Stimulated activated CD8-positive, alpha-beta memory T cell treated with anti-CD3 and anti-CD28 coated beads, Interleukin-4, amount 100 ng/mL, for 24 hours (primary cell): ENCODE measurements at places on chromosomes 6 and 20.

GRCh38 chr6:139425780-139426179 is 51.3 kb upstream of the CITED2 start:
- no peak for DNase-seq

DNA sequence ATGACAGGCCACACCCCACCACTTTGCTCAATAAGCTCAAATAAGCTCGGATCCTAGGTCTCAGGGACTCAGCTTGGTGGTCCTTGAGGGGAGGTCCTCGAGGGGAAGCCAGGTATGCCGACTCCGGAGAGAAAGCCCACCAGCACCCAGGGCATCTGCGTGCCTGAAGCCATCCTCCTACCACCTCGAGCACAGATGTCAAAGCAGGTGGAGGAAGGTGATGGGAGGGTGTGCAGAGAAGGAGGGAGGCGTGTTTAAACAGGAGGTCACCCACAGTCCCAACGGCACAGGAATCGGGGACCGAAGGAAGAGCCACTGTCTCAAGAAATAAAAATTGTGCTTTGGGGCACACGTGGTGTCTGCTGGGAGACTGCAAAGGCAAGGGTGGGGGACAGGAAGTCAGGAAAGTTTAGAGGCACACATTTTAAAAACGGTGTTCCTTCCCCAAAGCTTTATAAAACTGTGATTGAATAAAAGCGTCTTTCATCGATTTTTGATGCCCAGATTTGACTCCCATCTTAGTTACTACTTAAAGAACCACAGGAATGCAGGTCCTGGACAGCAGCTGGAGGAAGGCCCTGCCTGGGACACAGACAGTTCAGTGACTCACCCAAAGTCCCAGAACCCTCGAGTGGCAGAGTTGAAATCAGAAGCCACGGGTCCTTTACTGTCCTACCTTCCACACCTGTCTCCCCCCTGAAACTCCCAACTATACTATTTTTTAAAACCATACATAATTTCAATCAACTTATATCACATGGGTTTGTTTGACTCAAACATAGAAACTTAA is 221.0 kb upstream of the PDE10A start:
- DNase-seq = no peak

GRCh38 chr6:143236151-143236798 is 175.6 kb downstream of the AIG1 start:
- no peak for DNase-seq

- no peak for DNase-seq
These were observed 949 bp downstream of the TXLNB start for GRCh38 chr6:139290787-139291311.

DNA sequence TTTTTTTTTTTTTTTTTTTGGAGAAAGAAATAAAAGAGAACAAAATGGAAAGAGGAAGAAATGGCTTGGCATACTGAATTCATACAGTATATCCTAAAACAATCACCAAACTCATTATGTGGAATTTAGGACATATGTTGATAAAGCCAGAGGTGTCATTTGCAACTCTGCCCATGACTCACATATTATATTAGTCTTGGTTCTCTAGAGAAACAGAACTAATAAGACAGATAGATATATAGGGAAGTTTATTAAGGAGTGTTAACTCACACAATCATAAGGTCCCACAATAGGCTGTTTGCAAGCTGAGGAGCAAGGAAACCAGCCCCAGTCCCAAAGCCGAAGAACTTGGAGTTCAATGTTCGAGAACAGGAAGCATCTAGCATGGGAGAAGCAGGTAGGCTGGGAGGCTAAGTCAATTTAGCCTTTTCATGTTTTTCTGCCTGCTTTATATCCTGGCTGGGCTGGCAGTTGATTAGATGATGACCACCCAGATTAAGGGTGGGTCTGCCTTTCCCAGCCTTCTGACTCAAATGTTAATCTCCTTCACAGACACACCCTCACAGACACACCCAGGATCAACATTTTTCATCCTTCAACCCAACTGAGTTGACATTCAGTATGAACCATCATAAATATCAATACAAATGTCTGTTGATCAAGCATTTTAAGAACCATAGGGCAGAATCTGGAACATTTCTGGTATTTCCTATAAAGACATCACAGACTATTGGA is 102.3 kb downstream of the UBE3D start:
- no peak for DNase-seq

DNA sequence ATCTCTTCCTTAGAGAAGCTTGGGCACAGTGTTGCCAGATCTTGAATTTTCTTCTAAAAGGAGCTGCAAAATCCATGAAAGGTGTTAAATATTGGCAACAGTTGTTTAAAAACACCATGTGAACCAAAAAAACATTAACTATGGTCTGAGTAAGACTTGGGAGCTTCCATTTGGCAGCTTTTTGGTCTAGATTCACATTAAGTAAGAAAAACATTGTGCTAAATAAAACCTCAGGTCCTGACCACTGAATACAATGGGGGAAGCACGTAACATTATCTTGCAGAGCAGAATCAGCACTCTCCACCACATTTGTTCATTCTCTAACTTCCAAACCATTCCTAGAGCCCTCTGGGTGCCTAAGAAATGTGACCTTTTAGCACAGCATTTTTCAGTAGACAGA is 437.6 kb upstream of the PLCB4 start:
- no peak for DNase-seq

DNA sequence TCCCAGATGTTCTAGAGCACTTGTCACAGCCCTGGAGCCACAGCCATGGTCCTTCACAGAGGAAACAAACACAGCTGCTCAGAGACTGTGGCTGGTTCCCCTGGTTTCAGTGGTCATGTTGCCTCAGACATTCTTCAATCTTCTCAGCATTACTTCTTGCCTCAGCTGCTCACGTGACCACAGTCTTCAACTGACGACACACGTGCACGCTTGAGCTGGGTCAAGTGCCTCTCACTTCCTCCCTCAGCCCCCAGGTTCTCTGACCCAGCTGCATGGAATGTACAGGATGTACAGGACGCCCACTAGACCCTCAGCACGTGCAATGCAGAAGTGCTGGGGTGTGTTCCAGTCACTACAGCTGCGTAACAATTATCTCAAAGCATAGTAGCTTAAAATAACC is 159.8 kb upstream of the GGTLC1 start:
- peak; percentile 15 for DNase-seq

- no peak for DNase-seq
These were observed 37.7 kb upstream of the RAB22A start for GRCh38 chr20:58271606-58272351.

- DNase-seq = no peak
These were observed 7.4 kb upstream of the CD83 start for GRCh38 chr6:14110001-14110818.

GRCh38 chr6:99543968-99544367 is 24.5 kb downstream of the CCNC start:
- DNase-seq = no peak
